ENCODE measurements at places on chromosomes 1 and 21.

- no peak for DNase-seq
Measured at GRCh38 chr1:79006564-79006963, at the start of gene ADGRL4. Gene ADGRL4, minus strand, starts transcription at chr1:79006730. Its CDS starts 76 bp downstream, at chr1:79006654.

- no peak for DNase-seq
Measured at GRCh38 chr21:17269760-17270159, 243.1 kb upstream of the CXADR start.

DNA sequence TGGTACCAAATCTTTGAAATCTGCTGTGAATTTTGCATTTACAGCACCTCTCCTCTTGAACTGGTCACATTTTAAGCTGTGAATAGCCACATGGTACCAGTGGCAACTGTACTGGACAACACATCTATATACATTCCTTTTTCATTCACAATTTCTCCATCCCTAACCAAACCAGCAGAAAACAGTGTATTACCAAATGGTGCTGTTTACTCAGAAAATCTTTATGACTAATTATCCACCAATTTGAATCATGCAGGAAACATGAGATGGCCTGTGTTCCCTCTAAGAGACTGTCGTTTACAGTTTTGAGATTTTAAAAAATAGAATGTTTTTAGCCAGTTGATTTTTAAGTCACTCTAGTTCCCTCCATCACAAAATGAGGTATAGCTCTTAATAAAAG lies 17.6 kb upstream of the CCT8 start:
- DNase-seq: no peak

DNA sequence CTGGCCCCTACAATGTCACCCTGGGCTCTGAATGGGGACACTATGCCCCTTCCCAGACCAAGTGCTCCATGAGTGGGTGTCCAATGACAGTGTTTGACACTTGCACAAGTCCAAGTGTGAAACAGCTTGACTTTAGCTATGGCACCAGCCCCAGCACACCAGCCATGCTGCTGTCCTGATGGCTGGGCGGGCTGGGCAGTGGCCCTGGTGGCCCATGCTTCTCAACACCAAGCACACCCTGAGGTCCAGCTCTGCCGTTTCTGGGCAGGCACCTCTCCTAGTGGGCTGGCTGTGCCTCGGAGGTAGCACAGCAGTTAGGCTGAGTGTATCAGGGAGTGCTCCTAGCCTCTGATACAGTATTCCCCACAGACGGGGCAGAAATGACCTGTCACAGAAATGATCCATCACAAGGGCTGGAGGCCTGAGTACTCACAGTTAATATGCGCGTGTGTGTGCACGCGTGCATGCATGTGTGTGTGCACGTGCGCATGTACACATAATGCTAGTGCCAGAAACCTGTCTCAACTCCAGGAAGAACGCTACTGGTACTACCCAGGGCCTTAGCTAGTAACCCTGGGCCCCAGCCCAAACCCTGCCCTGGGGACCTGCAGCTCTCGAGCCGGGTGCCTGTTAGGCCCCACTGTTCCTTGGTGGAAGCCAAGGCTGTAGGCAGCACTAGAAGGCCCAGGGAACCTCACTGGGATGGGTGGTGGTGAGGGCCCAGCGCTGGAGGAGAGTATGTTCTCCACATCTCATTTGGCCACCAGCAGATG lies 134.0 kb downstream of the DMRTB1 start:
- no peak for DNase-seq

GRCh38 chr21:44897326-44898010 lies 23.2 kb downstream of the ITGB2 start:
- no peak for DNase-seq

GRCh38 chr21:37767984-37768383 lies 148.3 kb downstream of the KCNJ6 start:
- DNase-seq: no peak

GRCh38 chr21:28811860-28812259 lies 180.8 kb downstream of the LTN1 start:
- no peak for DNase-seq

GRCh38 chr1:93851327-93851712 lies 27.7 kb downstream of the DNTTIP2 start:
- no peak for DNase-seq

- DNase-seq: no peak
Measured at GRCh38 chr1:67833602-67833940, 304 bp upstream of the GNG12 start.

DNA sequence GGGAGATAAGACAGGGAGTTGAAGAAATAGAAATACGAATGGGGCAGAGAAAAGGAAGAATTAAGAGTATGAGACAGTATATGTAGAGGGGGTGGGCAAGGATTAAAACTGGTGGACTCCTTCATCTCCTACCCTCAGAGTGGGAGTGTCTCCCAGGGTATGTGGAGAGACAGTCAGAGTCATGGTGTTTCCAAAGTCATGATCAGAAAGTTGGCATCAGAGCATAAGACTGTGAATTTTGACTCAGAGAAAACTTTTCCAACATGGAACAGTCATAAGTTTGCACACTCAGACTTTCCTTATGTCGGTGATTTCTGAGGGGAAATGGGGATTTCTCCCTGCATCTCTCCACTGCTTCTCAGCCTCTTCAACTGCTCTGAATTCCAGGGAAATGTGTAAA lies 2.4 kb downstream of the CD84 start:
- no peak for DNase-seq

DNA sequence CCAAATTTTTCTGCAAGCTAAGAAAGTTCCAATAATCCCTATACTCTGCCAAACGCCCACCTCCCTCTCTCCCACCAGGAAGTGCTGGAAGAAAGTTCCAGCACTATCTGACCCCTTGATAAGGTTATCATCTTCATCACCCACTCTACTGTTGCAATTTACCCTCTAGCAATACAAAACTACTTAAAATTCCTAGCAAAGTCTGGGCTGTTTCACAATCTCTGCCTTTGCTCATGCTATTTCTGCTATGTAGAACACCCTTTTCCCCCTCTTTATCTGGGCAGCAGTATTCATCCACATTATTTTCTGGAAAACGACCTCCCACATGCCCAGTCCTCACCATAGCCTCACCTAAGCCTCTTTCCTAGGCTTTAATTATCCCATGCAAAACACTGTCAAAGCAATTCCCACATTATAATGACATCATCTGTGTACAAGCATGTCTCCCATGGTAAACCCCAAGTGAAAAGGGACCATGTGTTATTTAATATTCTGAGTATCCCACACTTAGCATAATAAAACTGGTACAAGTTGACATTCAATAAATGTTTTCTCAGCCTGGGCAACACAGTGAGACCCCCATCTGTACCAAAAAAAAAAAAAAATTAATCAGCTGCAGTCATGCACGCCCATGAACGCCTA lies 12.0 kb downstream of the F11R start:
- no peak for DNase-seq

- DNase-seq: no peak
Measured at GRCh38 chr1:179031855-179032513, 6.3 kb downstream of the FAM20B start.

GRCh38 chr1:171739656-171740055 lies 2.2 kb downstream of the VAMP4 start:
- no peak for DNase-seq

- no peak for DNase-seq
Measured at GRCh38 chr1:107953556-107953955, 11.4 kb downstream of the VAV3 start.

DNA sequence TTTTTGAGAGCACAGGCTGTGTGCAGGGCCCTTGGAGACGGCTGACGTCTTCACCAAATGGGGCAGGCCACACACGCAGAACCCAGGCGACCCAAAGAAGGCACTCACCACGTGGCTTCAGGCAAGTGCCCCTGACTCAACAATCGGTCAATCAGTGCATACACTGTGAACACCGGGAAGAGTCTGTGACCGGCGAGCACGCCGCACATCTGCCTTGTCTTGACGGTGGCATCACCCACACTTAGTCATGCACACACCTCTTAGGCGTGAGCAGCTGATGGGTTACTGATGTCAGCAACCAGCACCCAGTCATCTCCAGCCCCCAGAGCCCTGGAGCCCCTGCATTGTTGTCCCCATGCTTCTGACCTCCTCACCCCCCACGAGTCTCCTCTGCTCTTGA lies 4.9 kb upstream of the LRRC3 start:
- DNase-seq: no peak

GRCh38 chr1:154819628-154820590 lies 50.2 kb downstream of the KCNN3 start:
- no peak for DNase-seq

- DNase-seq: no peak
Measured at GRCh38 chr1:186739515-186739914, 59.3 kb upstream of the PTGS2 start.

GRCh38 chr1:160801836-160802580 lies 6.0 kb downstream of the LY9 start:
- DNase-seq: no peak

- no peak for DNase-seq
Measured at GRCh38 chr1:11862890-11863289, 4.1 kb upstream of the NPPB start.

GRCh38 chr1:79478160-79478559 lies 471.6 kb upstream of the ADGRL4 start:
- DNase-seq: no peak

Measured in CD4-positive, alpha-beta T cell treated with Interferon alpha-2 for 1 hour (primary cell).